ENCODE measurements at places on chromosomes 12 and 14.

- DNase-seq, result no peak
Observed at GRCh38 chr14:80926397-80927082, 15.0 kb downstream of the CEP128 start.

DNA sequence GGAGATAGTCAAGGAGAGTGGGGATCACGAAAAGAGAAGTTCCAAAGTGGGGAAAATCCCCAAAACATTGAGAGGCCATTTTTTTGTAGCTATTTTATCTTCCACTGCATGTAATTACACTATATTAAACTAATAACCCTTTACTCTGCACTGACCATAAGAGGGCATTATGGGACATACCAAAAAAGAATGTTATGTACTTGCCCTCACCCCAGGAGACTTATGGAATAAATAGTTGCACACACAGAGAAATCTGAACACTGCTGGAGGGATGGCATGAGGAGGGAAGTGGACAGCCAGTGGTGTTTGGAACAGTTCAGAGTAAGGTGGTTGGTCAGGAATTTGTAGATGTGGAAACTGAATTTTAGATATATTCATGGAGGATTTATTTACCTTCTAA, 422.9 kb downstream of the SNAPC1 start:
- no peak for DNase-seq

DNA sequence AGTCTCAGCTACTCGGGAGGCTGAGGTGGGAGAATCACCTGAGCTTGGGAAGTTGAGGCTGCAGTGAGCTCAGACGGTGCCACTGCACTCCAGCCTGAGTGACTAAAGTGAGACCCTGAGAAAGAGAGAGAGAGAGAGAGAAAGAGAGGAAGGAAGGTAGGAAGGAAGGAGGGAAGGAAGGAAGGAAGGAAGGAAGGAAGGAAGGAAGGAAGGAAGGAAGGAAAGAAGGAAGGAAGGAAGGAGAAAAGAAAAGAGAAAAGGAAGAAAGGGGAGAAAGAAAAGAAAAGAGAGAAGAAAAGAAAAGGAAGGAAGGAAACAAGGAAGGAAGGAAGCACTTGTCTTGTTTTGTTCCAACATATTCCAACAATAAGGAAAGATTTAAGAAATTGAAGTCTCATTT, 7.8 kb downstream of the PRKD1 start:
- no peak for DNase-seq

DNA sequence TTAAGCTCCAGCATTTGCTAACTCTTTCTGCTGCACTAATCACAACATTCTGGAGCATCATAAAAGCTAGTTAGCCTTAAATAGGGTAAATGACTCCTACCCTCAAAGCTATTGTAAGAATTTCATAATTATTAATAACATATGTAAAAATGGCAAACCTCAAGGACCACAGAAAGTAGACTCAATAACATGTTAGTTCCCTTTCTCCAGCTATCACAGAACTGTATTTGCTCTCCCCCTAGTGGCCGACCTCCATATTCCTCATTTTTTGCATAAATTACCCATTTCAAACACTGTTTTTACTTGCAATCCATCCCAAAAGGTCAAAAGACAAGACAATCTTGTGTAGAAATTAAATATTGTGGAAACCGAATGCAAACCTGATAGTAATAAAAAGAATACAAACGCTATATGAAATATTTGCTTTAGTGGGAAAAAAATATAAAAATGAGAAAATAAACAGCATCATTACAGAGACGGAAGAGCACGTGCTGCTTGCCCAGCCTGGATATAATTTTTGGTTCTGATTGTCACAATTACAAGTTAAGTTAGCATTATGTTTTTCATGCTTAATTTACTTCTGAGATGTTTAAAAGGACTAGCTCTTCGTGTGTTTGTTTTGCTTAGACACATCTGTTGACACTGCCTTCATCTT, 97.9 kb downstream of the RERGL start:
- DNase-seq, result no peak

DNA sequence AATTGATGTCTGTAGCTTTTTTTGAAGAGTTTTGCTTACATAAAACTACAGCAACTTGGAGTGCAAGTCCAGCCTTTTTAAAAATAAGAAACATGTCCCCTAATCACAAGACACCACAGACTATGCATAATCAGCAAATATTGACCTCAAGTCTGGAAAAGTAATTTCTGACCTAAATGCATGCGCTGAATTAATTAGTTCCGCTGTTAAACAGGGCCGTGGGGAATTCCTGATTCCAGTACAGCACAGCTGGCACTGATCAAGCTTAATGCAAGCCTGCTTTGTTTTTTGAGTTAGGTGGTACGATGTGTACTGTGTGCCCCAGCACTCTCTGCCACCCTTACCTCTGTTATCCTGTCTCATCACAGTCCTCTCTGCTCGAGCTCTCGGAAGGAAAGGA, 9.2 kb downstream of the MLH3 start:
- no peak for DNase-seq

GRCh38 chr14:95515080-95515489, 1.4 kb downstream of the SYNE3 start:
- DNase-seq, result no peak

DNA sequence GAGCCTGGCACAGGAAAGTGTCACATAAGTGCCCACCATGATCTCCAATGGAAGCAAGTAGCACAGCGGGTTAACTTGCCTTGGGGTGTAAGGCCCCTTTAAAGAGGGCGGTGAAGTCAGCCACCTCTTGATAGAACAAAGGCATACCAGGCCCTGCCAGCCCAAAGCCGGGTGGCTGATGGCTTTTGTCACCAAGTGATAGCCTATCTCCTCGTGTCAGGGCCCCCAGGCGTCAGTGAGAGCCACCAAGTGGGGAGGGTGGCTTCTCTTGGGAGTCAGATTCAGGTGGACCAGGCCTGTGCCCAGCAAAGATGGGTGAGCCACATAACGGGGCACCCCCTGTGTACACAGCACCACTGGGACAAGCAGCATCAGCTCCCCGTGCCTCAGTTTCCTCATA, 8.3 kb upstream of the MYL2 start:
- no peak for DNase-seq

DNA sequence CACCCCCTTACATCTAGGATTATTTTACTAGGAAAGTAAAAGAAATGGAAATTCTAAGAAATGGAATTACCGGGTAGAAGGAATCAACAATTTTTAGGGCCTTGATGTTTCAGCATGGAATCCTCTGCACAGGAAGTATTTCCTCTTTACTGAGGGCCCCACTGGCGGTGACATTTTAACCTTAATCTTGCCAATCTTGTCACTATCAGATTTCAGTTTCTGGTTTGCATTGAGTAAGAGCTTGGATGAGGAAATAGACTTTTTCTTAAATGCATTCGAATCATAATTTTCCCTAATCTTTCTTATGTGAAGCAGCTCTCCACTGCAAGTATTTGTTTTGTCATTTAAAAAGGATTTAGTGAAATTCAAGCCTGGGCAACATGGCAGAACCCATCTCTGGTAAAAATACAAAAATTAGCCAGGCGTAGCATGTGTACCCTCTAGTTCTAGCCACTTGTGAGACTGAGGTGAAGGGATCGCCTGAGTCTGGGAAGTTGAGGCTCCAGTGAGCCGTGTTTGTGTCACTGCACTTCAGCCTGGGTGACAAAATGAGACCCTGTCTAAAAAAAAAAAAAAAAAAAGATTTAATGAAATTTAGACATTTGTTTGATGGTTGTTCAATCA, 40.7 kb downstream of the TPCN1 start:
- DNase-seq, result no peak

DNA sequence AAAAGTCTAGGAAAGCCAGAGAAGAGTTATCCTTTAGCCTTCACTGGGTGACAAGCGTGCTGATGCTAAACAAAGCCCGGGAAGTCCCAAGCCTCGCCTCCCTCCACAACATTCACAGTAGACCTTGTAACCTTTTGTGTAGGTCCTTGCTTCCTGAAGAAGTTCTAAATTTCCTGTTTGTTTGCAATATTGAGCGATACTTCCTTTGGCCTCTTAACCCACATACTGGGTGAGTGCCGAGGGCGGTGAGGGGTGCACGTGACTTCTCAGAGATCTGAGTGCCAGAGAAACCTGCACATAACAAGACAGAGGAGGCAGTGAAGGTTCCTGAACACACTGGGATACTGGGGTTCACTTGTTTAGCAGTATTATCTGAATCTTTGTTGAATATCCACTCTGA, 134.3 kb downstream of the PLXNC1 start:
- no peak for DNase-seq

GRCh38 chr14:89681086-89682018, 264.3 kb upstream of the FOXN3 start:
- no peak for DNase-seq

DNA sequence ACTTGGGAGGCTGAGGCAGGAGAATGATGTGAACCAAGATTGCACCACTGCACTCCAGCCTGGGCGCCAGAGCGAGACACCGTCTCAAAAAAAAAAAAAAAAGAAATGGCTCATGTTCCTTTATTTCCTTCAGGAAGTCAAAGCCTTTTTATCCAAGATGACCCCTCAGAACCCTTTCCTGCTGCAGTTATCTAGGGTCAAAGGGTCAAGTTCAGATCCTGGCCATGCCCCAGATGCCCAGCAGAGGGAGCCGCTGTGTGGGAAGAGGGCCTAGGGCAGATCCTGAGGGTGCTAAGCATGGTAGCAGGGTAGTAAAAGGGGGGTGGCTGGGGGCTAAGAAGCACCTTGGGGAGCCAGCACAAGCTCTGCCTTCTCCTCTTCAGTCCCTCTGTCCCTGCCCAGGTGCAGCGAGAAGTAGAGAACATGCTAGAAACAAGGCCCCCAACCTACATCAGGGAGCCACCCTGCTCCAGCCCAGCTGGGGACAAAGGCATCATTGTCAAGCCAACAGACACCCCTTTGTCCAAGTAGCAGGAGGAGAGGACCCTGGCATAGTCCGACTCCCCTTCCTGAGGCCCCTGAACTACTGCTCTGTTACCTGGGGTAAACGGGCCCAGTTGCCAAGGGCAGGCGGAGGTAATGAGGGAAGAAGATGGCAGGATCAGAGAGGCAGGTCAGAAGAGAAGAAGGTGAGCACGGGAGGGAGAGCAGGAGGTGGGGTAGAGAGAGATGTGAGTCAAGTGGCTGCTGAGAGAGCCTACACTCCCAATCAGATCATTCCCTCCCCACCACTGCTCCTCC, 6.5 kb downstream of the NFE2 start:
- DNase-seq, result no peak

DNA sequence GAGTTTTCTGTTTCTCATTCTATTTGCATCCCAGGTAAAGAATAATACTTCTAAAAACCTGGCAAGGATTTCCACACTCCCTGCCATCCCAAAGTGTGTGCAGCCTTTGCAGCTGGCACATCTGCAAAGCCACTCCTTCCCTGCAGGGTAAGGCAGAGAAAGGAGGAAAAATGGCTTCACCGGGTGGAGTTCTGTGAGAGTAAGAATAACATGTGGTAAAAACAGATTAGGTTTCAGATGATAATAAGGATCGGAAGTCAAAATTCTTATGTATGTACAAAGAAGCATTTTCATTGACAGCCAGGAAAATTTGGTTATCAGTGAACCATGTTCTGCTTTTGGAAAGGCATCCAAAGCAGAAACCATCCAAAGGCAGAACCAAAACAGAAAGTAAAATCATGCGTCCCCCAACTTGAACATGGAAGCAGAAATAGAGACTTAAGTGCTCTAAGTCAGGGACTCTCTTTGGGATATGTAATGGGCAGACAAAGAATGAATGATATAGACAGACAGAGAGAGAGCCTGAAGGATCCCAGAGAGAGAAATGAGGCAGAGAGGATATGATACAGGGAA, 192.6 kb upstream of the CCDC196 start:
- DNase-seq, result no peak

GRCh38 chr12:44565163-44565562, 311.0 kb downstream of the NELL2 start:
- no peak for DNase-seq

GRCh38 chr12:32270818-32271710, 128.3 kb upstream of the FGD4 start:
- no peak for DNase-seq

GRCh38 chr12:116222358-116222757, 55.1 kb downstream of the MED13L start:
- DNase-seq, result no peak

GRCh38 chr12:46832130-46832704, 6.4 kb upstream of the SLC38A4 start:
- DNase-seq, result no peak

- no peak for DNase-seq
Observed at GRCh38 chr14:38553586-38553985, 297.7 kb upstream of the CLEC14A start.

- no peak for DNase-seq
Observed at GRCh38 chr12:11884706-11885105, 186.0 kb upstream of the BCL2L14 start.

DNA sequence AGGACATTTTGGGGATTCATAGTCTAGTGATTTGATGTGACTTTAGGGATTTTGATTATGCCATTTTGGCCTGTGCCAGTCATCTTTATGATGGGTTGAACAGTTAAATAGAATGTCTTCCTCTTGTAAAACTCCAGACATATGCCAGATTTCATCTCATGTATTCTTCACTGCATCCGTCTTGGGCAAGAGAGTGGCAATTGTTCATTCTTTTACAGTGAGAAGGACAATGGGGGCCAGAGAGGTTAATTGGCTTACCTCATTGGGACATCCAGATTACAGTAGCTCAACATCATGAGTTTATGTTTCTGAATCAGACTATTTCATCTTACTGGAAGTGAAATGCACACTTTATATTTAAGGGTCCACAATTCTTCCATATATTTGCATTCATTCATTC, 108.2 kb upstream of the SLC38A2 start:
- DNase-seq, result no peak

GRCh38 chr14:90294872-90295271, 36.9 kb downstream of the NRDE2 start:
- DNase-seq, result no peak

- DNase-seq, result no peak
Observed at GRCh38 chr14:59847711-59848110, 22.9 kb downstream of the RTN1 start.

DNA sequence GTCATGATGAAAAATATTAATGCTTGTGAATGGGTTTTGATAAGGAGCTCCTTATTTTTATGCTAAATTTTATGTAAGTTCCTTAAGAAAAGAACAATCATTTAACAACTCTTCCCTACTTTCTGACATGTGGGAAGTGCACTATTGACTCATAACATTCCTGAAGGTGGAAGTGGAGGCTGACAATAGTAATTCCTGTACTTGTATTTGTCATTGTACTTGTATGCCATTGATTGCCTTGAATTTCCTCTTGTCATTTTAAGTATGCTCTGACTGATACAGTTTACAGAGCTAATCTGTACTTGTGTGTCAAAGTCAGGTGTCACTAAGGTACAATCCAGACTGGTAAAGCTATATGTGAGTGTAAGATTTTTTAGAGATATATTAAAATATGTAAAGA, 440.0 kb downstream of the SLC16A7 start:
- DNase-seq, result no peak

Measured in activated CD8-positive, alpha-beta memory T cell treated with anti-CD3 and anti-CD28 coated beads for 48 hours (primary cell).